ENCODE measurements at places on chromosomes 1 and 21.
A peak's percentile ranks its signal among the peaks of the same experiment; 100 is the strongest.

GRCh38 chr1:160827418-160827817 lies 31.4 kb downstream of the LY9 start:
- DNase-seq = no peak

GRCh38 chr1:45629035-45629434 lies 5.2 kb upstream of the CCDC17 start:
- no peak for DNase-seq

- DNase-seq = peak; percentile 15
These were observed 3.0 kb downstream of the USP1 start for GRCh38 chr1:62439652-62440371.

- no peak for DNase-seq
These were observed 9.9 kb downstream of the CNIH3 start for GRCh38 chr1:224626042-224626441.

GRCh38 chr1:99004861-99005442 lies at the start of gene PLPPR5:
PLPPR5 (minus strand) TSS chr1:99004861; CDS start chr1:99004671, 190 bp downstream.
- no peak for DNase-seq

GRCh38 chr1:24113641-24114033 lies 1.7 kb upstream of the MYOM3 start:
- DNase-seq = no peak

- DNase-seq = no peak
These were observed 73.9 kb upstream of the VTCN1 start for GRCh38 chr1:117284399-117285215.

- no peak for DNase-seq
These were observed 32.7 kb downstream of the LYPLAL1 start for GRCh38 chr1:219206350-219206749.

GRCh38 chr1:78603206-78603605 lies 17.0 kb upstream of the IFI44L start:
- DNase-seq = no peak

GRCh38 chr1:161162806-161163205 lies 3.4 kb upstream of the PPOX start:
- no peak for DNase-seq

DNA sequence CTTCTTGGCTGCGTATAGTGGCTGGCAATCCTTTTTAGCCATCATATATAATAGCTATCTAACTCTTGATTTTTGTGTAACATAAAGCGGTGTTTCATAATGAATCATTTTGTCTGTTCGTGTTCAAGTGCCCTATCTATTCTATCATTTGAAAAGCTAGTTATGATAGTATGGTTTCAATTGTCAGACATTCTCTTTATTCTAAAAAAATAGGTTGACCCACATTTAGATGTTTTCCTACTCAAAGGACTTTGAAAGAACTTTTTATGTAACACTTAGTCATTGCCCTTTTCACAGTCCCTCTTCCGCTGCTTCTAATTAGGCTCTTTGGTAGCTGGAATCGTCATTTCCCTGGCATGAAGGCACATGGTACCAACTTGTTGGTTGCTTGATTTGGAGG lies 272.2 kb upstream of the B3GALT2 start:
- DNase-seq = no peak

DNA sequence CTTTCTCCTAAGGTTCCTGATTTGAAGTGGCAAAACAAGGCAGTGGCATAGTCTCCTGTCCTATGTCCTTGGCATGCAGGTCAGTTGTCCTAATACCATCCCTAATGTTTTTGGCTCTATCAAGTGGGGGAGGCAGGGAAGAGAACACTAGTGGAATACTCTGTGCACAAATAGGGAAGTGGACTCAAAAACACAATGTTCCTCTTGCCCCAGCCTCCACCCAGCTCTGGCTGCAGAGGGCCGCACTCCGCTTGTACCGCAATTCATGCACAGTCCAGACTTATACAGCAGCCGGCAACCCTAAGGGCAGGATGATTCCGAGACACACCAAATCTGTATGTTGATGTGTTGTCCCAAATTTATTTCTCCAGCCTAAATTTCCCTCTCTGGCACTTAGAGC lies 14.5 kb downstream of the PLEKHO1 start:
- no peak for DNase-seq

GRCh38 chr1:26358411-26359384 lies 4.8 kb upstream of the CRYBG2 start:
- DNase-seq = no peak

- no peak for DNase-seq
These were observed 24.8 kb downstream of the SYT14 start for GRCh38 chr1:209962856-209963255.

- DNase-seq = no peak
These were observed 57.3 kb downstream of the PSMG1 start for GRCh38 chr21:39125752-39126485.

- no peak for DNase-seq
These were observed 3.2 kb upstream of the THEMIS2 start for GRCh38 chr1:27868932-27869718.
